Activated T-cell treated with anti-CD3 and anti-CD28 coated beads, Interleukin-2, amount 50 U/mL, for 4 hours (primary cell): ENCODE measurements at places on chromosomes 1 and 21.

- no peak for DNase-seq
These were observed 106.5 kb downstream of the HLCS start for GRCh38 chr21:36859744-36860501.

DNA sequence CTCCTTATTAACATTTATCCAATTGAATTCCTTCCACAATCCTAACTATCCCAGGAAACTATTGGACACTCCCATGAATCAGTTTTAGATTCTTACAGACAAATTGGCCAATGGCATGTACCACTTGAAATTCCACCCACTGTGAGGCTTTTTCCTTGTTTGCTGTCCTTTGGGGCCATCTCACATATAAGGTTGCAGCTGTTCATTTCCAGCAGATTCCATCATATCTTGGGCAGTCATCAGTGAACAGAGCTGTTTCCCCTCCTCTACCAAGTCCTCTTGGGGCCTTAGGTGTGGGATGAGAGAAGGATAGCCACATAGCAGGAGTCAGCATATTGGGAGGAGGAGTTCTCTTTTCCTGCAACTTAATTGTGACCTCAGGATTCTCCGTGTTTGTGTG lies 109.1 kb downstream of the HHAT start:
- no peak for DNase-seq

GRCh38 chr21:35635261-35635660 lies 425.1 kb downstream of the SETD4 start:
- DNase-seq: no peak

- DNase-seq: no peak
These were observed 42.0 kb upstream of the COL6A1 start for GRCh38 chr21:45939521-45940045.

- no peak for DNase-seq
These were observed 271.7 kb upstream of the C1orf174 start for GRCh38 chr1:4171480-4172450.

GRCh38 chr1:8344893-8345507 lies 27.1 kb downstream of the SLC45A1 start:
- no peak for DNase-seq

DNA sequence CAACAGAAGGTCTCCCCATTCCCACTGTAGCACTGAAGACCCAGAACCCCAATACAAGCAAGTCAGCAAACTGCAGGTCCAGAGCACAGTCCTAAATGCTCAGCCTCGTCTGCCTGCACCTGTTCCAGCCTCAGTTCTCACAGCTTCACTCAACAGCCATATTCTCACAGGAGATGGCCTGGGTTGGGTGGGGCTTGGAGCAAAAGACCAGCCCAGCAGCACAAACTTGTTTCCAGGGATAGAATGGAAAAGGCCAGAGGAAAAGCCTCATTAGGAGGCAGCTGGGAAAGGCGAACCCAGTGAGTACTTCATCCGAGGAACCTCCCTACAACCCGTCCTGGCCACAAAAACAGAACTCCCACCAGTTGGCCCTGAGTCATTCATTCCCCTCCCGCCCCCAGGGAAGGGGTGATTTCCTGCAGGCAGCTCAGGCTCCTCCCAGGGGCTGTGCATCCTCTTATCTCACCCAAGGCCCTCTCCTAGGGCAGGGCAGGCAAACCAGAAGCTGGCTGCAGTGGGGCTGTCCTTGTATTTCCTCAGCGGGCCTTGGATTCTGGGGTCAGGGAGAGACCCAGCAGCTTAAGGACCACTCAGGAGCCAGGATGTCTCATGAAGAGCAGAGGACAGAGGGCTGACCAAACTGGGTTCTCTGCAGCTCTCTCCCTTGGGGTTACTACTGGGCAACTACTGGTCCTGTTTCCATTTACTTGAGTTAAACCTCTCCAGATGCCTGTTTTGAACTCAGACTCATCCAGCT lies 7.4 kb upstream of the MPL start:
- peak; percentile 29 for DNase-seq

- DNase-seq: no peak
These were observed 9.9 kb downstream of the OTUD3 start for GRCh38 chr1:19892129-19892528.

DNA sequence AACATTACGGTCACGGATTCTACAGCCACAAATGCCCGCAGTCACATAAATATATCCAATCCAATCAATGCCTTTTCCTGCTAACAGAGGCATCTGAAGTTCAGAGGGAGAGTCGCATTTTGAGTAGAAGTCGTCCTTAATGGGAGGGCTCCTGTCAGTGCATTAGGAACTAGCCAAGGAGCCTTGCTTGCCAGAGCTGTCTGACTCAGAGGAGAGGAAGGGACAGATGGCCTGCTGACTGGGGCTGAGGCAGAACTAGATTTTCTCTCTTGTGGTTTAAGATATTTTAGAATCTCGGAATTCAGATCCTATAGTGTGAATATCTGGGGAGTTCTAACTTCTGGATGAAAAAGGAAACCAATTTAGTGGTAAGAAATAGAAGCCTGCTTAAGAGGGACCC lies 10.6 kb downstream of the XKR8 start:
- DNase-seq: no peak

DNA sequence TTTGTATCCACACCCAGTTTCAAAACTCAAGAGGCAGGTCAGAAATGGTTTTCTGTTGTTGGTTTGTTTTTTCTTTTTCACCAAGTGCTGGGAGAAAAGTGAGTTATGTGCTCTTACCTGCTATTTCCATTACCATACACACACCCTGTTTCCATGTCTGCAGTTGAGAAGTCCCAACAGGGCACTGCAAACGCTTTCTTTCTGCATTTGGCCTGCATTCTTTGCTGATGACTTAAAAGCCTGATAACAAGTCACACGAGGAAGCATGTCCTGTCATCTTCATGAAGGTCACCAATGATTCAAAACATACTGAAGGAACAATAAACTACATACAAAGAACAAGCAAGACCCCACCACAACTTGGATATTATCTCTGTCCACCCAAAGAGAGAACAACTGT lies 24.8 kb upstream of the KCNE1 start:
- DNase-seq: no peak

DNA sequence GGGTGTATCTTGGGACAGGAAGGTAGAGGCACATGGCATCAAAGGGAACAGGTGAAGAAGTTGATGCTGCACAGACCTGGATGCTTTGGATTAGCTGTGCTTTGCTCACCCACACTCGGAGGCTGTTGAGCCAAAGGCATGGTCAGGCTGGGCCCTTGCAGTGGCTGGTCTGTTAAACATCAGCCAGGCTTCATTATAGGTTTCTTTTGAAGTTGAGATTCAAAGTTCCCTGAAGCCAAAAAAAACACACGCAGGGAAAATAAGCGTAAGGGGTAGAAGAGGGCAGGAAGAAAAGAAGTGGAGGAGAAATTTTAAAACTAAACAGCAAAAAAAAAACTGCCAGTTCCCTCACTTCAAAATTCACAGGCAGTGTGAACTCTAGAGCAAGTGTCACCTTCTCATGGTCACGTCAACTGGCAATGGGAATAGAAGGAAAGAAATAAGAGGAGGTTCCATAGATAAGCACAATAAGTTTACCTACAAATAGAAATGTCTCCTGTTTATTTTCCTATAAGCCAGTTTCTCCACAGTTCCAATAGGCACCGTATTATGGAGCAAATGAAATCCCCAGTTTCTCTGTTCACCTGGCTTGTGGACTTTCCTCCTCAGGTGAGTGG lies 139.5 kb downstream of the PAPPA2 start:
- DNase-seq: no peak

DNA sequence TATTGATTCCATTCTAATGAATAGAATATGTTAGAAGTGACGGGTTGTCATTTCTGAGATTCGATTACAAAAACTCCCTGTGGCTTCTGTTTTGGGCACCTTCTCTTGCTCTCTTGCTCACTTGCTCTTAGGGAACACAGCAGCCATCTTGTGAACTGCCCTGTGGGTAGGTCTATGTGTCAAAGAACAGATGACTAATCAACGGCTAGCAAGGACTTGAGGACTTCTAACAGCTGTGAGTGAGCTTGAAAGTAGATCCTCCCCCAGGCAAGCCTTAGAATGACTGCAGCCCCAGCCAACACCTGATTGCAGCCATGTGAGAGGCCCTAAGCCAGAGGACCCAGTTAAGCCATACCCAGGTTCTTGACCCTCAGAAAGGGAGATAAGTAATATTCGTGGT lies 49.3 kb downstream of the AZIN2 start:
- no peak for DNase-seq

DNA sequence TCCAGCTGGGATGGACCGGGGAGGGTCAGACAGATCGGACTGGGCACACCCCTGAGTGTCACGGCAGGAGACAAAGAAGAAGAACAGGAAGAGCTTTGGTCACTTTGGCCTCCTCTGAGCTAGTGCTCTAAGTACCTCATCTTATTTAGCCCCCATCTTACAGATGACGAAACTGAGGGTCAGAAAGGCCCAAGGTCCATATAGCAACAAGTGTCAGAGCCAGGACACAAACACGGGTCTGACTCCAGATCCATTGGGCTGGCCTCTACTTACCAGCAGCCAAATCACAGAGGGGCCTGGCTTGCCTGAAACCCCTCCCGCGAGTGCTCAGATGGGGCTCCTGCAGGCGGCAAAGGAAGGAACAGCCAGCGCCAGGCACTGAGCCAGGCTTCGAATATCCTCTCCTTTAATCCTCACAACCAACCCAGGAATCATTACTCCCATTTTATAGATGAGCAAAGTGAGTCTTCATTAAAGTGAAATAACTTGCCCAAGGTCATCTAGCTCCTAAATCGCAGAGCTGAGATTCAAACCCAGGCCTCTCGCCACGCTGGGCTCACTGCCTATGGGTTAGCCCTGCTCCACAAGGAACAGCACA lies 25.7 kb upstream of the SELENON start:
- DNase-seq: no peak

DNA sequence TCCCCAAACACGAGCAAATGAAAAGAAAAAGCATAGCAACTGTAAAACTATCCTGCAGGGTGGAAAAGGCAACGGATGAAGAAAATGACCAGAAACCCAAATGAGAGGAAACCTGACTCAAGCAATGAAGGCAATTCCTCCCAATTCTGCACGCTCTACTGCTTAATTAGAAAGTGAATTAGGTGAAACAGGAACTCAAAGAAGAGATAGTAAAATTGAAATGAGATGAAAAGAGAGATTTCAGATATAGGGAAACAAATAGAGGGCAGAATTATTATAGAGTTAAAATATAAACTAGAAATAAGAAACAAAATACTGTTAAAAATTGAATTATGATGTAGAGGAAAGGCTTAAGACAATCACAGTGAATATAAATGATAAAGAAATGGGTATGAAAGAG lies 27.5 kb upstream of the ITPKB start:
- DNase-seq: no peak

DNA sequence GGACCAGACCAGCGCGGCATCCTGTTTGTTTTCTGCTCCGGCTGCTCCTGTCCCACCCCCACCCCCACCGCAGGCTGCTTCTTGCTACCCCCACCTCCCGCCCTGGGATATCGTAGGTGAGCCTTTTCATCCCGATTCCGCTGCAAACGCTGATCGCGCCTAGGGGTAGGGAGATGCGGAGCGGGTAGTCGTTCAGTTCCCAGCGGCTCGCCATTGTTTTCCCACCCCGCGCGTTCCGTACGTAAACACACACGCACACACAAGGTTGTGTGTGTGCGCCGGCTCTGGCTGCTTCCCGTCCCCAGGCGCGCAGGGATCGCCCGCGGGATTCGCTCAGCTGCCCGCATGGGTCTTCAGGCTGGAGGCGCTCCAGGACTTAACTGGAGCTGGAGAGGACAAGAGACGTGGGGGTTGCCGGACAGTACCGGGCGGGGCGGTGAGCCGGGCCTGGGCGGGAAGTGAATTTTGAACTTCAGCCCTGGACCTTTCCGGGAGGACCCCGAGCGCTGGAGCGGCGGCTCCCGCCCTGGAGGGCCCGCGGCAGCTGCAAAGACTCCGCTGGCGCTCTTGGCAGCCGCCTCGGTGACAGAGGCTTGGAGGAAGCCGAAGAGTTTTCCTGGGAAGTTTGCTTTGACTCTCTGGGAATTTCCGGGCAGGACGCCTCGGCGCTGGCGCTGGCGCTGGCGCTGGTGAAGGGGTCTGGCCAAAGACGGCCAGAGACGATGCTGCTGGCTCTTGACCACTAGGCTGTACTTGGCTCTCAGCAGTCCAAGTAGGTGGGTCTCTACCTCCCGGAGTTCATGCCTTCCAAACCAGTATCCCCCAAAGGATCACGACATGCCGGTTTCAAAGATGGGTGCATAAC lies 1.6 kb downstream of the SOX13 start:
- DNase-seq: no peak

- DNase-seq: no peak
These were observed 14.2 kb upstream of the CYP4B1 start for GRCh38 chr1:46784666-46785065.

GRCh38 chr21:44579833-44580144 lies 615 bp downstream of the KRTAP10-5 start:
- DNase-seq: no peak

GRCh38 chr21:33264561-33264960 lies 1.6 kb upstream of the IL10RB start:
- no peak for DNase-seq

- no peak for DNase-seq
These were observed 48.3 kb upstream of the FCRL4 start for GRCh38 chr1:157646144-157646543.

DNA sequence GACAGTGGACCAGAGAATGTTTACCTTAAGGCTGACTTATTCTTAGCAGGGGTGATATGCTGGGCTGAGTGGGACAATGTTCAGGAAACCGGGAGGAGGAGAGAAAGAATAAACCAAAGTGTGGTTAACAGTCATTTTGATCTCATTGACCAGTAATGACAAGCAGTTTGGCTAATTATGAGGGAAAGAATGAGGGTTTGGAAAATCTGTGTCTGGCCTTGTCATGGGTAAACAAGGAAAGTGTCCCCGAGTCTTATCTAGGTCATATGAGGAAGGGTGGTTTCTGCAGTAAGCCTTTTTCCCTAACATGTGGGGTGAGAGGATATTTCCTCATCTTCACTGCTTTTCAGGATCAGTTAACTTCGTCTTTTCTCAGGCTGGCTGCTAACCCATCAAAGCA lies 155.0 kb downstream of the TPR start:
- no peak for DNase-seq

DNA sequence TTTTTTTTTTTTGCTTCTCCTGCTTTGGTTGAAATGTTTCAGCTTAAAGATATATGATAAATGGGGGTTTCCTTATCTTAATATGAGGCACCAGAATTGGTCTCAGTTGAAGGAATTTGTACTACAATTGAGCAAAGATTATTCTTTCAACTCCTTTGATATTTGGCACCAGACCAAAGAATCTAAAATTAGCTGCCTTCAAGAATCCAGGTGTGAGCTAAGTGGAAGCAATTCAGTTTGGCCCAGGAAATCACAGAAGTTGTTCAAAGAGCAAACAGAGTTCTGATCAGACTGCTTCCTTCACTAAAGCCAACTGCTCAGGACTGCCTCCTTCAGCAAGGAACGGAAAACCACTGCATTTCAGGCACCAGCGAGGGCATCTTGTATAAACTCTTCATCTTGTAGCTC lies 68.3 kb upstream of the BCAR3 start:
- DNase-seq: no peak

DNA sequence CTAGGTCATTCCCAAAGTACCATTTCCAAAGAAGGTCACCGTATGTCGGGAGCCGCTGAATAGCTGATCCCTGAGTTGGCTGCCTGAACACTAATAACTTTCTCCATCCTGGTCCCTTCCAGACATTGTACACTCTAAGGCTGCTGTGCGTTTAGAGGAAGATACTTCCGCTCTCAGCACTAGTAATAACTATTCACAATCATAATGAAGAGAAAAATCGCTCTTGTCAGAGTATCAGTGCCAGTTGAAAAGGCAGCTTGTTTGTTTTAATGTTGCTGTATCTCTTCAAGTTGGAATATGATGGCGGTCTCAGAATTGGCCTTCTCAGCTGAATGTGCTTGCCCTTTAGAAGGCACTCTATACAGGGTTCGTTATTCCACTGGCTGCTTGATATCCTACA lies 43.5 kb downstream of the TGFB2 start:
- no peak for DNase-seq
